ENCODE measurements at places on chromosomes 5 and 9.

DNA sequence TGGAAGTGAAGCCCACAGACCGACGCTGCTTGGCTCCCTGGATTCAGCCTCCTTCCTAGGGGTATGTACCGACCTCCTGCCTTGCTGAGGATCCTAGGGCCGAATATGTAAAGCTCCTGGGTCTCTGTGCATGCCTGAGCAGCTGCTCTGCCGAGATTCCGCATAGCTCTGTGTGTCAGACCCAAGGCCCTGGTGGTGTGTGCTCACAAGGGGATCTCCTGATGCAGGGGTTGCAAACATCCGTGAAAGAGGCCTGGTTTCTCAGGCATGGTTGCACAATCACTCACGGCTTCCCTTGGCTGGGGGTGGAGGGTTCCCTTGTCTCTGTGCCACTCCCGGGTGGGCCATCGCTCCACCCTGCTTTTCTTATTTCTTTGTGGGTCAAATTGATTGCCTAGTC is 19.9 kb upstream of the SVEP1 start:
- no peak for DNase-seq

DNA sequence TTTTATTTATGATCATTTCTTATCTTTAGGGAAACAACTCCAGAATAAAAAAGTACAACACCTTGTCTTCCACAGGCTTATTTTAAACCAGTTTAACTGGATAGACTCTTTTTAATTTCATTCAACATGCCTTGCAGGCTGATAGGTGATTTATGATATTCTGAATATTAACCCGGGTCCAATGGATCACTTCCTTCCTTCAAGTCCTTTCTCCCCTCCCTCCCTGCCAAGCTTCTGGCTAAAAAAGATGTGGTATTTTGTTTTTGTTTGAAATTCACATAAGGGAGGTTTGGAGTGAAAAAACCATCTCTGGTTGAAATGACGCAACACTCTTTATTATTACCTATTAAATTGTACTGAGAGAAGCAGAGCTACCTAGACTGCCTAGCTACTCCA is 265.3 kb downstream of the MLLT3 start:
- DNase-seq, result no peak

DNA sequence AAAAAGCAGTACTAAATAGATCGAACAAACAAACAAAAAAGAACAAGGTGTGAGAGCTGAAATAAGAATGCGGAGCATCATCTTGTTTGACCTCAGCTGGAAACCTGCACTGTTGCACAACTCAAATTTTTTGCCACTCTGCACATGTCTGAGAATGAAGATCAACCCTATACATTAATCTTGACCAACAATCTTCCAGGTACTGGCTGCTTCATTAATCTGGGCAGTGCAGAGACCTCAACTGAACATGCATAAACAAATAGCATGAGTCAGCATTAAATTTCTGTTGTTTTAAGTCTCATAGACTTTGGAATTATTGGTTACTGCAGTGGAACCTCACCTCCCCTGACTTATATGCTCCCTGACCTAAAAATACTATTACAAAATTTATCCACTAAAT is 114.6 kb upstream of the FTMT start:
- DNase-seq, result no peak

DNA sequence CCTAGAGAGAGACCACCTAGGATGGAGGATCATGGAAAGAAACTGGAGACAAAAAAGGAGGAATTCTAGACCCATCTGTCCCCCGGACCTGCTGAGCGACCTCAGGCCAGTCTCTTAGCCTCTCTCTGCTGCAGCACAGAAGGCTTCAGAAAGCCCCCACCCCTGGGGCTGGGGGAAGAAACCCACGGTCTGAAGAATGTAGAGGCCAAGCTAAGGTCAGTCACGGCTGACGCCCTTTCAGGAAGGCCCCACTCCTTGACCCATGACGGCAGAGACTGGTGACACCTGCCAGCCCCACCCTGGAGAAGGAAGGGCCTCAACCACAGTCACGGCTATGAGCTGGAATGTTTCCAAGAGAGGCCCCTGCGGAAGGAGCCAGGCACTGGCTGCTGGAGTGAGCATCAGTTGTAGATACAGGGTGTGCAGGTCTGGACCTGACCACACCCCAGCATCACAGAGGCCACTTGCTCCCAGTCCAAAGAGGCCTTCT is 120.5 kb upstream of the BOD1 start:
- DNase-seq, result no peak

DNA sequence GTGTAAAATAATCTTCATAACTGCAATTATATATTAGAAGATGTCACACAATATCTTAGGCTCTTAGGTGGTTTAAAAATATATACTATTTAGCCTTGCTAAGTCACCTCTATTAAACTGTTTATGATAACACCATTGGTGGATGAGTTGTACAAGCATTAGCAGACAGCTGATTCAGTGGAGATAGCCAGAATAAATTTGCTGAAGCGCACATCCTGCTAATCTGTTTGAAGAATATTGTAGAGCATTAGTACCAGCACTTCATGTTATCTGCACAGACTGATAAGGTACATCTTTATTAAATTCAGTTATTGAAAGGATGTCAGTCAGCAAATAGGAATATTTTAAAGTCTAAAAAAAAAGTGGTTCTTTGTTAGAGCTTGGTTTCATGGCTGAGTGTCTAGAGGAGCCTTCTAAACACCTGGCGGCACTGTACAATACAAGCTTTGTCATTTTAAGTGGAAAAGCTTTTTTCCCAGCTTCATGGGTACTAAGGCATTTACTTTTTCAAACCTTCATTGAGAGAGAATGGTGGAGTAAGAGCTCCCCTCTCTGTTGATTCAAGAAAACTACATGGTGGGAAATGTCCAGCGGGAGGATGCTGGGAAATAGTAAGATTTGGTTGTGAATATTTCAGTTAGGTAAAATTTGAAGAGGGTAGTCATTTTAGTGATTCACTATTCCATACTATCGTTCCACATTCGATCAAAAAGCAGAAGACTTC is 275.1 kb downstream of the SLF1 start:
- no peak for DNase-seq

DNA sequence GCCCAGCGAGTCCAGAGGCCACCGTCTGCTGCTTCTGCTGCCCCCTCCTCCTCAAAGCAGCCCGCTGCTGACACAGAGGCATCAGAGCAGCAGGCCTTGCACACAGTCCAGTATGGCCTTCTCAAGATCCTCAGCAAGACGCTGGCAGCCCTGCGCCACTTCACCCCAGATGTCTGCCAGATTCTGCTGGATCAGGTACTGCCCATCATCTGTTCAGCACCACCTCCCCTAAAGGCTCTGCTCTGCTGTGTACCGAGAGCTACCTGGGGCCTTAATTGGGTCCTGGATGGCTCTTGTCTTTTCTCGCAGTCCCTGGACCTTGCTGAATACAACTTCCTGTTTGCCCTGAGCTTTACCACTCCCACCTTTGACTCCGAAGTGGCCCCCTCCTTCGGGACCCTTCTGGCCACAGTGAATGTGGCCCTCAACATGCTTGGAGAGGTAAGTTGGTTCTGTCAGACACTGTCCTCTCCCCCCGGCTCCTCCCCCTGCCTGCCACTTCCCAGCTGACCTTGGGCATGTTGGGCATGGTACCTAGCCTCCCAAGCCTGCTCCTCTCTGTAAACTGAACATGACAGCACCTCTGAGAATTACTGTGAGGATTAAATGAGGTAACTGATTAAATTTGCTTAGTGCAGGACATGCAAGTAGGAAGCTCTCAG is 22.7 kb downstream of the SH3GLB2 start:
- no peak for DNase-seq

GRCh38 chr5:177134697-177135225 is 1.2 kb downstream of the NSD1 start:
- no peak for DNase-seq

GRCh38 chr9:127210851-127211730 is 53.5 kb upstream of the GARNL3 start:
- DNase-seq, result no peak

Data from GM04503 (cell line).